Urinary bladder (tissue), 4 donors: ENCODE measurements at places on chromosomes 4 and X. TPM values are rescaled to one million over a fixed set of nuclear protein-coding genes. Genes with fewer than 3 reads are reported as not detected.

DNA sequence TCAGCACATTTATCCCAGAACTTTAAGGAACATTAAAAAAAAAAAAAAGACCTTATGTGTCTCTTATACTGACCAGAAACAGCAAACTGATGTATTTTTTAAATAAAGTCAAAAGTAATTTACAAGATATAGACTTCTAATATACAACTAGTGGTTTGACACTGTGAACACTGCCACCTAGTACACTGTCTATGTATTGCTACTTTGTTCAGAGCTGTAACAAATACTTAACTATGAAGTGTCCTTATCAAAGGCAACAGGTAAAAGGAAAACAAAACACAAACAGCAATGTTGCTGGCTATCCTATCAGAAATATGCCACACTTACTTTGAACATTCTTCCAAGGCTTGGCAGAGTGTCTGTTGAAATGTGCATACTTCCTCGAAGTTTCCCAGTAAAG is 60.4 kb downstream of the CD40LG start:
- no peak for DNase-seq

DNA sequence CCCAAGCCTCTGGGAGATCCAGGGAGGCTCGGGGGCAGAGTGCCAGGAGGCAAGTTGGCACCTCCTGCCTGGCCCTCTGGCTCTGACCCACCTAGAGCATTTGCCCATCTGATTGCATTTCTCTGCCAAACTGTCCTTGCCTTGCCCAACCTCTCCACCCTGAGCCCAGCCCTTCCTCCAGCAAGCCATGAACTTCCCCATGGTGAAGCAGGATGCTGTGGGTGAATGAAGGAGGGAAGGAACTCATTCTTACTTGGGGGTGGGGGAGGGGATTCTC is 9.3 kb upstream of the CNGA2 start:
- no peak for DNase-seq

- DNase-seq: no peak
Measured at GRCh38 chr4:160213366-160213765, 1110.5 kb downstream of the RAPGEF2 start.

GRCh38 chr4:37715889-37716402 is 29.8 kb upstream of the RELL1 start:
- no peak for DNase-seq

DNA sequence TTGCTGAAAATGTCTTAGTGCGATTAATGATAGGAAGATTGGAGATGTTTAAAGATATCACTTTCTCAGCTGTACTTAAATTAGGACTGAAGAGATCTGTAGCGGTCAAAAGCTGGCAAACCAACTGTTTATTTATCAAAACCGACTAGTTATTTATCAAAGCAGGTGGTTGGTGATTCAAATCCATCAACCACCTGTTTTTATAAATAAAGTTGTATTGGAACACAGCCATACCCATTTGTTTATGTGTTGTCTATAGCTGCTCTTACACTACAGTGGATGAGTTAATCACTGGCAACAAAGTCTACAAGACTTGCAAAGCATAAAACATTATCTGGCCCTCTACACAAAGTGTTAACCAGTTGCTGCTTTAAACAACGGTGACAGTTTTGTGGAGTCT is 76.8 kb downstream of the IL15 start:
- no peak for DNase-seq

The TMEM47 gene
- polyA plus RNA-seq: 47.7 TPM

The SPANXB1 gene
- polyA plus RNA-seq: not detected
